ENCODE measurements at places on chromosomes 11 and 22. TPM values are rescaled to one million over a fixed set of nuclear protein-coding genes. Genes with fewer than 3 reads are reported as not detected.
A peak's percentile ranks its signal among the peaks of the same experiment; 100 is the strongest.

- DNase-seq = no peak
These were observed 1.0 kb upstream of the BTG4 start for GRCh38 chr11:111513240-111513605.

GRCh38 chr11:86592047-86592591 lies 80.3 kb downstream of the ME3 start:
- no peak for DNase-seq

- no peak for DNase-seq
These were observed 871 bp upstream of the SIDT2 start for GRCh38 chr11:117177534-117178209.

GRCh38 chr11:76251226-76251575 lies 44.9 kb upstream of the WNT11 start:
- DNase-seq = no peak

- no peak for DNase-seq
These were observed 96.1 kb downstream of the FDX1 start for GRCh38 chr11:110525883-110526282.

- no peak for DNase-seq
These were observed 972 bp upstream of the TSSC4 start for GRCh38 chr11:2399488-2400068.

GRCh38 chr11:96567667-96568066 lies 177.9 kb downstream of the JRKL start:
- DNase-seq = no peak

- no peak for DNase-seq
These were observed 4.4 kb upstream of the RNF169 start for GRCh38 chr11:74744277-74744676.

DNA sequence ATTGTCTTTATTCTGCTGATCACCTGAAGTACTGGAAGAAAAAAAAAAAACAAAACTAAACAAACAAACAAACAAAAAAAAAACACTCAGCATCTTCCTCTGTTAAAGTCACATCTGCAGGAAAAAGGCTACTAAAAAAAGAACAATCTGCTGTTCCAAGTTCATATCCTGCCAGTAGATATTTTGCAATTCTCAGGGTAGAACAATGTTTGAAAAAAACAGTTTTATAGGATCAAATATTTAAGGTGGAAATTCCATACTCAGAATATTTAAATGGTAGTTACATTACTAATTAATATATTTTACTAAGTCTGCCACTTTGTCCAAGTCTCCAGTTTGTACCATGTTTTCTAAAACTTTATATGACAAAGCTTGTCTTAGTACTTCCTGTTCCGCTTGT lies 175.2 kb downstream of the SBF2 start:
- DNase-seq = no peak

- no peak for DNase-seq
These were observed 60.0 kb downstream of the FAM181B start for GRCh38 chr11:82673631-82674030.

- DNase-seq = no peak
These were observed 40.8 kb downstream of the GAB2 start for GRCh38 chr11:78376858-78377257.

GRCh38 chr11:111604392-111605009 lies 2.3 kb downstream of the SIK2 start:
- DNase-seq = no peak

DNA sequence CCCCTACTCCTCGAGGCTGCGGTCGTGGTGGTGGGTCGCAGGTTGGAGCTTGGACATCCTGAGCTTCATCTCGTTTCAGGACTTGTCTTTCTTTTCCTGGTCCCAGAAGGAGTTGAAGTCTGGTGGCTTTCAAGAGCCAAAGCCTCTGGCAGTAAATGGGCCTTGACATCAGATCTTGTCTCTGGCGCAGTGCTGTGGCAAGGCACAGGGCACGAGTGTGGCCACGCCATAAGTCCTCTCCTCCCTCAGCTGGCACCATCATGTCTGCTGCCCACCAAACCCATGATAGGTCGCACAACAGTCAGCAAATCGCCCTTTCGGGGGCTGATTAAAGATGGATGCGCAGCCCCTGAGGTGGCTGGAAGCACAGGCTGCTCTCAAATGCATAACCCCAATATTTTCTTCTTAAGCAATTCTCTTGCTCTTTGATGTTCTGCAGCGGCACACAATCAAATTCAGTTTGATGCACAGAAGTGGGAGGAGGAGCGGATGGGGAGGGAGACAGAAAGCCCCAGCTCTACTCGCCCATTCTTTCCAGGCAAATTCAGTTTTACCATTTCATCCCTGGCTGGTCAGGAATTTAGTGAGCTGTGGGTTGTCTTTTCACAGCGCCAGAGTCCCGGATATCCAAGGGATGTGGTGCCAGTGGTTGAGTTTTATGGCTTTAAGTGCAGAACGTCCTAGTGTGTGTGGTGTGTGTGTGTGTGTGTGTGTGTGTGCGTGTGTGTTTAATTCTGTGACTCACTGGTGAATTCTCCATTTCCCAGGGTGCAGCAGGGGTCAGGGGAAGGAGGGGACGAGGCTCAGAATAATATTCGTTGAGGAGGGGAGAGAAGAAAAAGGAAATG lies 162.0 kb downstream of the DSCAML1 start:
- no peak for DNase-seq

- DNase-seq = no peak
These were observed 45.0 kb upstream of the NNMT start for GRCh38 chr11:114250993-114251814.

GRCh38 chr11:67262731-67263675 lies 3.3 kb upstream of the GRK2 start:
- DNase-seq = peak; percentile 40

Gene UBQLNL
- 0.56 TPM for total RNA-seq

Gene NLRP14
- total RNA-seq = not detected

Gene SAA2
- total RNA-seq = 2.5 TPM
